ENCODE measurements at places on chromosomes 13 and 19.
A peak's percentile ranks its signal among the peaks of the same experiment; 100 is the strongest.

GRCh38 chr13:76677043-76677442, 209.2 kb downstream of the KCTD12 start:
- no peak for DNase-seq

DNA sequence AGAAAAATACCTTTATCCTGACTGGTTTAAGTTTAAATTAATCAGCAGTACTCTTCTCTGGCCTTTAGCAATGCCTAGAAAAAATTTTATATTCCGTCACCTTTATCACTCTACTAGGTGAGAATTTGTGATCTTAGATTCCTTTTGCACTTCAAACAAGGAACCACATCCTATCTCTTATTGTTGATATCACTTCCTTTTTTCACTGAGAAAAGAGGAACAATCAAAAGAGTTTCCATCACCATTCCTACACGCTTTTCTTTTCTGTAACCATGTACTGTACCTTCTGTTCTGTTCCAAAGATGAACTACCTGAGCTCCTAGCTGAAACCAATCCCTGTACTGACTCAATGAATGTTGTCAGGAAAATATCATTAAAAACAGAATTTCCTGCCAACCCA, 1379.0 kb upstream of the MIR17HG start:
- DNase-seq: peak; percentile 4

- no peak for DNase-seq
Observed at GRCh38 chr13:46641274-46642081, 88.5 kb downstream of the LRCH1 start.

DNA sequence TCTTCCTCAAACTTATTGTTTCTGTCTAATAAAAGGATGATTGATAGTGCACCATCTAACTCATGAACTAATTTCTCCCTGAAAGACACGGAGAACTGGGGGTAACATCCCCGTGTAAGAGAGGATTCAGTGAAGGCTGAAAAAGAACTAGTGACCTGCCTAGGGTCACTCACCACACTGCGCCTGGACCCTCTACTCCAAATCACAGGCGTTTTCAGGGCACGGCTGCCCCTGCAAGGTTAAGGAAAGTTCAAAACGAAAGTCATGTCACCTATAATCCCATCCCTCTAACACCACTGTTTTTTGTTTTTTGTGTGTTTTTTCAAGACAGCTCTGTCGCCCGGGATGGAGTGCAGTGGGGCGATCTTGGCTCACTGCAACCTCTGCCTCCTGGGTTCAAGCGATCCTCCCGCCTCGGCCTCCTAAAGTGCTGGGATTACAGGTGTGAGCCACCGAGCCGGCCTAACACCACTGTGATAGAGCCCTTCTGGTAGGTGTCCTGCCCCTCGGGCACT, 8.7 kb downstream of the URAD start:
- no peak for DNase-seq

GRCh38 chr13:32431361-32431760, 3.4 kb upstream of the N4BP2L1 start:
- no peak for DNase-seq

GRCh38 chr19:16190198-16190597, 5.0 kb downstream of the FAM32A start:
- DNase-seq: no peak

- no peak for DNase-seq
Observed at GRCh38 chr13:84481958-84482357, 599.7 kb upstream of the SLITRK1 start.

- no peak for DNase-seq
Observed at GRCh38 chr13:26236296-26236695, 14.2 kb upstream of the RNF6 start.

GRCh38 chr13:95207769-95208366, 93.4 kb downstream of the ABCC4 start:
- DNase-seq: no peak

GRCh38 chr19:18939163-18939562, 1.9 kb downstream of the HOMER3 start:
- DNase-seq: no peak

DNA sequence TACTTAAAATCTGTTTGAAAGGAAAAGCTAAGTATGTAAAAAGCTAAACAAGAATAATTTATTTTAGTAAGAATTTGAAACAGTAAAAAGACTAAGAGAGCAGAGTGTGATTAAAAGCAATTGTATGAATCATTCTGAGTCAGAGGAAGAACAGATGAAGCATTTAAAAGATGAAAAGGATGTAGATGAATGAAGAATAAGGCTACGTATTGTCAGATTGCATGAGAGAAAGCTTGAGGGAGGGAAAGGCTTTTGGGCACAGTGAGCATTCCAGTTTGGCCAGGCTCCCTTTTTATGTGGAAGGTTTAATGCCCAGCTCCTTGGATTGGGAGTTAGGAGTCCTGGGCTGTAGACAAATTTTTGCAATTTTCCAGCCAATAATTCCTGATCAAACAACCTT, 117.7 kb downstream of the FREM2 start:
- DNase-seq: no peak

DNA sequence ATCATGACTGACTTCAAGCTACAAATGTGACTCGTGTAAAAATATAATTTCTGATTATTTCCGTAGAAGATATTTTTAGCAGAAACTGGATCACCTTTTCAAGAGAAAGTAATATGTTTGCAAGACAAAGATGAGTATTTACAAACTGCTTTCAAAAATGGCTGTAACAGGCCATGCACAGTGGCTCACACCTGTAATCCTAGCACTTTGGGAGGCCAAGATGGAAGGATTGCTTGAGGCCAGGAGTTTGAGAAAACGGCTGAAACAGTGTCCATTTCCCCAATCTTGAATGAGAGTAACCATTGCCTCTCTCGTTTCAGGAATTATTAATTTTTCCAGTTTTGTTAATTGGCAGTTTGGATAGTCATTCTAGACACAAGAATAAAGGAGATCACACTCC, 3.5 kb upstream of the ZNF175 start:
- no peak for DNase-seq

GRCh38 chr13:58994777-58995176, 1169.0 kb downstream of the DIAPH3 start:
- DNase-seq: no peak
